ENCODE measurements at places on chromosomes 6 and 20. TPM values are rescaled to one million over a fixed set of nuclear protein-coding genes. Genes with fewer than 3 reads are reported as not detected.

Gene MEI4
- total RNA-seq: 1.0 TPM

- DNase-seq: no peak
These were observed 141.9 kb downstream of the HIVEP2 start for GRCh38 chr6:142803032-142803431.

- no peak for DNase-seq
These were observed 59.1 kb downstream of the DACT2 start for GRCh38 chr6:168260420-168260987.

Gene VNN1
- not detected for total RNA-seq

DNA sequence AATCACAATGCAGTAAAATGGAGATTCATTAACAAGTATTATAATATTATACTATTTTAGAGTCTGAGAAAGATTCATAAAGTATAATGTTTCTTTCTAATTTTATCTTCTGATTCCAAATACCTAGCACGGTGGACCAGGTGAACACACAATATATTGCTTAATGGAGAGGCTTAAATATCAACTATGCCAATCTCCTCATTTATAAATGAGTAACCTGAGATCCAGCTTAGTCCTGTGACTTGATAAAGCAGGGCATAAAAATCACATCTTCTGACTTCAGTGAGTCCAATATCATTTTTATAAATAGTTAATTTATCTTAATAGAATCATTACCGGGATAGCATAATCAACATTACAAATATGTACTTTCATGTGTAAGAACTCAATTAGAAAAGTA lies 144.4 kb upstream of the GJE1 start:
- DNase-seq: no peak

DNA sequence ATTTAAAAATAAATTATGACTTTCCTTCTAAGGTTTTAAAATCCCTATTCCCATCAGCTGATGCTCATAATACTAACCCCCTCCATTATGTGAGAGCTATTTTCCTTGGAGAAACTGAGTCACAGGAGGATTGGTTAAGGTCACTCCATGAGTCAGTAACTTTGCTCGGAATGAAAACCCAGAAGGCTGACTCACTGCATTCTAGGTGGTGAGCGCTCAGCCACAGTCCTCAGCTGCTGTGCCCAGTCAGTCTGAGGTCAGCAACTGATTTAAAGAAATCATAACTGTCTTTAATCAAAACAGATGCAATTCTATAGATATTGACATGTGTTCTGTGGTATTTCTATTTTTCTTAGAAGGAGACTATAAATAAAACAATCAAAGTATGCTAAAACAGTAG lies 359.2 kb downstream of the GJA1 start:
- DNase-seq: no peak

- DNase-seq: no peak
These were observed 3.0 kb downstream of the THBD start for GRCh38 chr20:23046431-23046830.

DNA sequence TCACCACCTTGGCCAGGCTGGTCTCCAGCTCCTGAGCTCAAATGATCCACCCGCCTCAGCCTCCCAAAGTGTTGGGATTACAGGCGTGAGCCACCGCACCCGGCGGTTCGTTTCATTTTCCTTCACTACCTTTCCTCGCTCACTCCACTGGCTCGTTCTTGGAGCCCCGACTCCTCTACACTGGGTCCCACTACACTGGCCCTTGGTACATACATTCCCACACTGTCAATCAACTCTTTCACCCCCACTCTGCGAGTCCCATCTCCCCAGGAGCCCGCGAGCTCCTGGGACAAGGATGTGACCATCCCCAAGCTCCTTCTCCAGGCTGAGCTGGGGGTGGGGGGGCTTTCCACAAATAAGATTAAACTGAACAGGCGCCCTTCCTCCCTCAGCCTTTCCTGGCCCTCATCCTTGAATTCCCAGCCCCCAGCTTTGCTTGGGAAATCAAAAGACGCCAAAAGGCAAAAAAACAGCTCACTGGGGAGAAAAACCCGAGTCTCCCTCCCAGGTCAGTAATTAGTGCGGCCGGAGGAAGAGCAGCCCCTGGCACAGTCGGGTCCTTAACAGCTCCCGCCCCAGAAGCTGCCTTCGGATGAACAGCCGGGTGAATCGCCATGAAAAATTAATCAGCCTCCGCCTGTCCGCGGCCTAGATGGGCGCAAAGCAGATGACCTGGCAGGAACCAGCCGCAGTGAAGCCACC lies 42.8 kb upstream of the LY86 start:
- DNase-seq: no peak

GRCh38 chr20:19212469-19212815 lies at the start of gene SLC24A3:
Gene SLC24A3 (plus strand): TSS chr20:19212642.
- no peak for DNase-seq

- DNase-seq: no peak
These were observed 20.7 kb downstream of the ABHD12 start for GRCh38 chr20:25369971-25370370.

DNA sequence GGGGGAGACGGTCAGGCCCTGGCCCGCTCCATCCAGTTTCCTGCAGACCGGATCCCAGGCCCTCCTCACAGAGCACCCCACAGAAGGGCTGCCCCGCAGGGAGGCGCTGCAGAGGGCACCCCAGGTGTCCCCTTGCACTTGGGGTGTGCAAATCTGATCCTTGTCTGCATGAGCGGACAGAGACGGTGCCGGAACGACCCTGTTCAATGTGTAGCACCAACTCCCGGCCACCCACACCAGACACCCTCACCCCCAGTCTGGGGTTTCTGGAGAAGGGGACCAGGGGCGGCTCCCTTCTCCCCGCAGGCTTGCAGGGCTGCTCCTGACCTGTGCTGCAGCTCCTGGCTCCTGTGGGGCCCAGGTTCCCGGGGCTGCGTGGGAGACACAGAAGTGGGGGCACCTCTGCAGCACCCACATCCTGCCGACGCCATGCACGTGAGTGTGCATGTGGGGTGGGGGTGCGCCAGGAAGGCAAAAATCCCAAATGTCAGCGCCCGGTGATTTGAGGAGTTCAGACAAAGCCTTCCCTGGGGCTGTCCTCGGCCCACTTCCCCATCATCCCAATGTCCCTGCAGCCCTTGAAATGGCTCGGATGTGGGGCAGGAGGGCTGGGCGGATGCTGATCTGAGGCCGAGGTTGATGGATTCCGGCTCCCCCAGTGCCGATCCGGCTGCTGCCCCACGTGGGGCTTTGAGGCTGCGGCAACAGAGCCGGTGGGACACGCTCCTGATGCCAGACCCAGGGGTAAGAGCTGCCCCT lies 85.3 kb upstream of the BHLHE23 start:
- DNase-seq: no peak

- DNase-seq: no peak
These were observed 59.8 kb downstream of the SHPRH start for GRCh38 chr6:145904391-145904790.

DNA sequence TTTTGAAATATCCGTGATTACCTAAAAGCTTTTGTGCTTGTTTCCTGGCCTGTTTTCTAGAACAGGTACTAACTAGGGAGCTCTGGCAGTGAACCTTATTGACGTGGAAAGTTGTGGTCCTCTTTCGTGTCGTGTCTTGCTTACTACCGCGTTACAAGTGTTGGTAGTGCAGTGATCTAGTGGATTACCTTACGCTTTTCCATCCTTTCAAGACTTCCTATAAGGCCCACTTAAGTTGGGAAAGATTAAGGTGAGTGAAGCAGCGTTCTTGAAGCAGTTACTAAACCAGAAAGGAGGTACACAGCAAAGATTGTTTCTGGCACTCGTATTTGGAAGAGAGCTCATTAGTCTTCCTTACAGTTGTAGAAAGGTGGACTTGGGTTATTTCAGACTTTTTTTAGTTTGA lies 1.9 kb downstream of the PNRC1 start:
- no peak for DNase-seq

Gene PABPC1L
- 56.3 TPM for total RNA-seq

GRCh38 chr6:79420054-79420453 lies 117.2 kb downstream of the LCA5 start:
- no peak for DNase-seq

Gene DEFB132
- total RNA-seq: not detected

Gene ARMC12
- total RNA-seq: 1.0 TPM

Gene LINC00237
- not detected for total RNA-seq

DNA sequence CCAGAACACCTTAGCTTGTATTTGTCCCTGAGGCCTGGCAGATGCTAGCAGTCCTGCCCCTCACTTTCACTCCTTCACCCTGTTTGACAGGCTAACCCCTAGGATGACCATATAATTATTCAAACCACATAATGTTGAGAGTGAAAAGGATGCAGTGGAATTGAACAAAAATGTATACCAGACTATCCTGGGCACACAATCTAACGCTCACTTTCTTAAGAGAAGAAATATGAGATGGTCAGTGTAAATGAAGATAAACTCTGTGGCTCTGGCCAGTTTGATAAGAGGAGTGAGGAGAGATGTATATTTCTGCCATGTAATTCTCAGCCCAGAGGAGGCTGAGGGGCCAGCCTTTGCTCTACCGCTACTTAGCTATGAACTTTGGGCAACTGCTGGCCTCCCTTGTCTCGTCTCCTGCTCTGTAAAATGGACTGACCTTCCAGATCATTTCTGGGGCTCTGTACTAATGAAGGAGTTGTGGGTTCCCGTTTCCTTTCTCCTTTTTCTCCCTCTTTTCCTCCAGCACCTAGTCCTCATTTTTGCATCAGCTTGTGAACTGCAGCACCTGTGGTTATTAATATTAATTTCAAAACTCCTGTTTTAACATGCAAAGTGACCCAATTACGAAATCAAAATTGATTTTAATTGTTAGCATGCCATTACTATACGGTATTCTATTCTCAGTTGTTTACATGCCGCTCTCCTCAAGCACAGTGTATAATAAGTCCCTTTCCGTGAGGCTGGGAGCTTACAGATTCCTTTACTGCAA lies 92.5 kb upstream of the IYD start:
- no peak for DNase-seq

Gene DPPA5
- not detected for total RNA-seq

- no peak for DNase-seq
These were observed 83.0 kb upstream of the SGK1 start for GRCh38 chr6:134400941-134401340.

DNA sequence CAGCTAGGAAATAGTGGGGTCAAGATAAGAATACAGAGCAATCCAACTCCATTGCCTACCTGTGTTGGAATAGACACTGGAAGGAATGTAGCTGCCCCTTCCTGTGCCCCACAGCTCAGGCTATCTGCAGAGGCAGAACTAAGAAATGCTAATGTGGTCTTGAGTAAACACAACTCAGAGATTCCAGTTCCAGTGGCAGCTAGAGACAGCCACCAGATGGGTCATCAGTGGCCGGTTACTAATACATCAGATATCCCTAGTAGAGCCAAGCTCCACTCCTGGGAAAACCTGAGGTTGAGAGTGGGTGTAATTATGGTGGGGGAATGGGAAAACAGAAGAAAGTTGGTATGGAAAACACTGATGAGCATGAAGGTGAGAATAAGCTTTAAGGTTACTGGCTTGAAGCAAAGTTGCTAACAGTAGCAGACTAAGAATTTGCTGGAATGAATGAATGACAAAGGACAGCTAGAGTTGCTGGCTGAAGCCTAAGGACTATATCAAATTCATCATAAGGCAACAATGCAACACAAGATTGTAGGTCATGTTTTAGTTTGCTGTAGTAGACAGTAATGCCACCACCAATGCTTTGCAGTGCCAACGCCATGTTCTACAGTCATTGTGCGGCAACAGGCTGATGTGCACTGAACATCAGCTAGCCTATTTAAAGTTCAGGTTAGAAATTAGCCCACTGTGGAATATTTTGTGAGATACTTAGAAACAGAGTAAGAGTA lies 28.3 kb upstream of the FAM83C start:
- no peak for DNase-seq

DNA sequence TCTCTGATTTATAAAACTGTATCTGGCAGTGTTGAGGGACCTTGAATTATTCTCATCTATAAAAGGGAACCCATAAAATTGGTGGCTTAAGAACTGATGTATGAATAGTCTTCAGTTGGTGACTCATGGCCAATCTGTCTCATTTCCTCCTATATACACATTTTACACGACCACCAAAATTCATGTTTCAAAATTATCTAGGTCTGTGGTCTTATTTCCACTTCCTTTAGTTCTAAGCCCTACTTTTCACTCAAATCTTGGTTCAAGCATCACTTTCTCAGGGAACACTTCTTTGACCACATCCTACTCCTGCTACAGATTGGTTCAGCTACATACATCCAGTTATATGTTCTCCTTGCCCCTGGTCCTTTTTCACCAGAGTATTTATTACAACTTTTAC lies 18.6 kb upstream of the ENPP1 start:
- DNase-seq: no peak

Gene SPEF1
- total RNA-seq: 0.34 TPM

DNA sequence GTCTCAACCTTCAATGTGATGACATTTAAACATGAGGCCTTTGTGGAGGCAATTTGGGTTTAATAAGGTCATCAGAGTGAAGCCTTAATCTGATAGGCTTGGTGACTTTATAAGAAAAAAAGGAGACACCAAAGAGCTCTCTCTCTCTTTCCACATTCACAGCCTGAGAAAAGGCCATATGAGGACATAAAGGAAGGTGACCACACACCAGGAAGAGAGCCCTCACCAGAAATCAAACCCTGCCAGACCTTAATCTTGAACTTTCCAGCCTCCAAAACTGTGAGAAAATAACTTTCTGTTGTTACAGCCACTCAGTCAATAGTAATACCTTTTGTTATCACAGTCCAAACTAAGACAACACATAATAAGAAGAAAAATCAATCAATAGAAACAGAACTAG lies 47.7 kb downstream of the COL12A1 start:
- DNase-seq: no peak

Gene GMEB2
- 18.6 TPM for total RNA-seq

DNA sequence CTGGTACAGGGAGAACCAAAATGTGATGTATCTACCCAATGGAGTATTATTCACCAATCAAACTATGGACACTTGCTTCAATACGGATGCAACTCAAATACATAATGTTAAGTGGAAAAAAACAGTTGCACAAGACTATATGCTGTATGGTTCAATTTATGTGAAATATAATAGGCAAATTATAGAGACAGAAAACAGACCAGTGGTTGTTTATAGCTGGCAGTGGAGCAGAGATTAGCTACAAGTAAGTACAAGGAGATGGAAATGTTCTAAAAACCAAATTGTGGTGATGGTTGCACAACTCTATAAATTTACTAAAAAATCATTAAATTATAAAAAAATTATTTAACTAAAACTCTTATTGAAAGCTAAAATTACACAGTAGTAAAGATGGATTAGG lies 113.2 kb downstream of the PRDM1 start:
- DNase-seq: no peak

Gene RIPPLY2
- not detected for total RNA-seq

Gene TAP2
- 2.9 TPM for total RNA-seq
